Hepatic stellate cell (primary cell): ENCODE measurements at places on chromosomes 7 and 10.
A peak's percentile ranks its signal among the peaks of the same experiment; 100 is the strongest.

- no peak for DNase-seq
Measured at GRCh38 chr7:106061301-106061979, 50.7 kb downstream of the SYPL1 start.

GRCh38 chr7:108118959-108119358 is 11.2 kb downstream of the LAMB4 start:
- DNase-seq: no peak

- no peak for DNase-seq
Measured at GRCh38 chr10:49655099-49655498, 24.4 kb upstream of the C10orf53 start.

DNA sequence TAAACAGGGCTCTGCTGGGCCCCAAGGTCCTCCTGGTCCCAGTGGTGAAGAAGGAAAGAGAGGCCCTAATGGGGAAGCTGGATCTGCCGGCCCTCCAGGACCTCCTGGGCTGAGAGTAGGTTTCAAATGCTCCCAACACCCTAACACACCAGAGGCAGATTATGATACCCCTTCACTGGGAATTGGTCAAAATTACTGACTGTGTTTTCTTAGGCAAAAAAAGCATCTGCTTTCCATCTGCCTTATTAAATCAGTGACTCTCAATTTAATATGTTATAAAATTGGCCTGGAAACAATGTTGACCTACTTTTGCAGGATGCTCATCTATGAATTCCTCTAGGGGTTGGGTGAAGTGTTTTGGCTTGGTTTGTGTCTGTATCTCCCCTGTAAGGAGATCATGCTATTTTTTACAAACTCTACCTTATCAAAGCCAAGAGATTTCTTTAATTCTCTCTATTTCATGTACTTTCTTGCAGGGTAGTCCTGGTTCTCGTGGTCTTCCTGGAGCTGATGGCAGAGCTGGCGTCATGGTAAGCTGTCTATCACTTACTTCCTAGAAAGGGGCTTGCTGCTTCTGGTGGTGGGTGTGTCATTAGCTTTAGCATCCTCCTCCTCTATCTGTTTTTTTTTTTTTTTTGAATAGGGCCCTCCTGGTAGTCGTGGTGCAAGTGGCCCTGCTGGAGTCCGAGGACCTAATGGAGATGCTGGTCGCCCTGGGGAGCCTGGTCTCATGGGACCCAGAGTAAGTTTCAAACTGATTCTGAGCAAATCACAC is 15.9 kb downstream of the COL1A2 start:
- DNase-seq: no peak

GRCh38 chr7:26306790-26307189 is 15.1 kb downstream of the SNX10 start:
- no peak for DNase-seq

- DNase-seq: peak; percentile 85
Measured at GRCh38 chr7:4739528-4739992, 35.9 kb upstream of the AP5Z1 start.

- no peak for DNase-seq
Measured at GRCh38 chr10:7258948-7259523, 151.8 kb downstream of the SFMBT2 start.

- no peak for DNase-seq
Measured at GRCh38 chr7:156475179-156475578, 165.4 kb upstream of the RNF32 start.

DNA sequence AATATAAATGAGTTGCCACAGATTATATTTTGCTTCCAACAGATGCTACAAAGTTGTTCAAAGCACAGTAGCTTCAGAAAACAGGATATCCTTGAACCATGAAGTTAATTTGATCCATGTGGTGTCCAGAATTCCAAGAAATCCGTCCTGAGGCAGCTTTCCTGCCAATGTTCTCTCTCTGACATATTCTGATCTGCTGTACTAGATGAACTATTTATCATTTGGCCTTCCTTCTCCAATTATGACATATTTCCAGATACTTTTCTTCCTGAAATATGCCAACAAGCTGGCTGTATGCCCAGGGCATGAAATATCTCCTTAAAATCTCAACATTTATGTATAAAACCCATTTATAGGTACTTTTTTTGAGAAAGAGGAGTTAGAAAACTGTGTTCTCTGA is 141.1 kb downstream of the SPAG6 start:
- no peak for DNase-seq

GRCh38 chr10:88045096-88045495 is 181.7 kb downstream of the PTEN start:
- DNase-seq: no peak

- DNase-seq: no peak
Measured at GRCh38 chr7:157964521-157964920, 623.1 kb downstream of the PTPRN2 start.

- DNase-seq: peak; percentile 91
Measured at GRCh38 chr7:55477781-55478374, 94.4 kb downstream of the VOPP1 start.

DNA sequence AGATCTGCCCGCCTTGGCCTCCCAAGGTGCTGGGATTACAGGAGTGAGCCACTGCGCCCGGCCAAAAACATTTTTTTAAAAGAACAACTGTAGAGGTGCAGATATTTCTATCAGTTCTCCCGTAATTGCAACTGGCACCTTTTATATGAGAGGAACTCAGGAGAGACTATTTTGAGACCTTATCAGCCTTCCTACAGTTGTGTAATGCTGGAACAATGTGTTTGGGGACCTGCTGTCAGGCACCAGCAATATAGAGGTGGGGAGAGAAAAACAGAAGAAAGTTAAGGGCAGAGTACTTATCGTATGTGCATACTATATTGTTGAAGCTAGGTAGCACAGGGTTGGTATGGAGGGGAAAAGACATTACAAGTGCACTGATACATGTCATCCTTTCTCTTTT is 343.8 kb upstream of the ANKRD30A start:
- DNase-seq: no peak

DNA sequence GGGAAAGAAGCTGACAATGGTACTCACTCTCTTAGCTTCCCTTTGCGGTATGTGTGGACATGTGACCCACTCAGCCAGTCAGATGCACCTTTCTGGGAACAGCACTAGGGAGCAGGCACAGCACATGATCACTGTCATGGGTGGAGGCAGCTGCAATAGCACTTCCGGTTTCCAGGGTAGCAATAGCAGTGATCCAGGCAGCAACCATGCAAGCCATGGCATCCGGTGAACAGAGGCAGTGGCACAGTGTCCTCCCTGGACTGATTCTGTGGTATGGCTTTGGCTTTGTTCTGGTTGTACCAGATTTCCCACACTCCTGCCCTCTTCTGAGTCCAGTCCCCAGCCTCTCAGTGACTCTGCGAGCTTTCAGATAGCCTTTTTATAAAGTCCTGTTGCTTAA is 86.8 kb upstream of the NAMPT start:
- DNase-seq: no peak

GRCh38 chr10:43365001-43365400 is 6.4 kb upstream of the FXYD4 start:
- no peak for DNase-seq

- DNase-seq: no peak
Measured at GRCh38 chr7:4009211-4010060, 672.7 kb upstream of the FOXK1 start.

DNA sequence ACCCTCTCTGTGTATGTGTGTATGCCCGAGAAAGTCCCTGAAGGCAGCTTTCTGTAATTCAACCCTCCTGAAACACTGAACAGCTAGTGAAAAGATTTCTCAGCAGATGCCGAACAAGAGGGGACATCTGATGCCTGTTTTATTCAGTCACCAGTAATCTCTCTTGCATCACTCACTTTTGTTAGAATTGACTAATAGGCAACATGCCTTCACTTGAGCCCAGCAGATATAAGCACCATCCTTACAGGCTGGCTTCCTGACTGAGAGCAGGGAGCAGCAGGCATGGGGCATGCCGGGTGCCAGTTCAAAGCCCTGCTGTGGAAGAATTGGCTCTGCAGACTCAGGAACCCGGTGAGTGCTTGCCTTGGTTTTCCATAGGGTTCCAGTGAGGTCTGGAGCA is at the start of gene ABCA13:
Gene ABCA13, plus strand, starts transcription at position 257 of the 400 bp plus-strand sequence. Its CDS starts 26 bp downstream, at position 283.
- DNase-seq: no peak

DNA sequence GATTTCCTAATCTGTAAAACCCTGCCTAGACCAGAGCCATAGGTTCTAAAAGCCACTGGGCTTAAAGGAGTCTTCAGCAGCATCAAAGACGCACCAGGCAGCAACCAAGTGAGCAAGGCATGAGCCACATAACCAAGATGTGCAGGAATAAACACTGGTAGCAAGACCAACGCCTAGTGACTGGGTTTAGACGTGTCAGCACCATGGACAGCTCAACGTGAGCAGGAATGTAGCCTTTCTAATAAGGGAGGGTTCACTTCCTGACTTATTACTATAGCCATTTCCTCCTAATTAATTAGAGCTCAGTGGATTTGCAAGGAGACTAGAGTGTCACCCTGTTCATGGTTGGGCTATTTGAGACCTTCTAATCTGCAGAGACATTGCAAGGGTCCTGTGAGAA is 223.7 kb downstream of the LHFPL3 start:
- no peak for DNase-seq

DNA sequence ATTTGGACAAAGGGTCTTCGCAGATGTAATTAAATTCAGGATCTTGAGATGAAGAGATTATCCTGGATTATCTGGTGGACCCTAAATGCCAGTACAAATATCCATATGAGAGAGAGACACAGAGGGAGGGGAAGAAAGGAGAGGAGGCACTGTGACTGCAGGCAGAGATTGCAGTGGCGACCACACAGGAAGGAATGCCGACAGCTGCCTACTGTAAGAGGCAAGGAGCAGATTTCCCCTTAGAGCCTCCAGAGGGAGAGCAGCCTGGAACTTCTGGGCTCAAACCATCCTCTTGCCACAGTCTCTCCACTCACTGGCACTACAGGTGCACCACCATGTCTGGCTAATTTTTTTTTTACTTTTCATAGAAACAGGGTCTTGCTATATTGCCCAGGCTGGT is 152.3 kb downstream of the SDK1 start:
- no peak for DNase-seq

GRCh38 chr10:53598914-53599313 is 826.3 kb upstream of the MBL2 start:
- DNase-seq: no peak

- DNase-seq: no peak
Measured at GRCh38 chr7:142030848-142031247, 35.2 kb downstream of the MGAM start.

DNA sequence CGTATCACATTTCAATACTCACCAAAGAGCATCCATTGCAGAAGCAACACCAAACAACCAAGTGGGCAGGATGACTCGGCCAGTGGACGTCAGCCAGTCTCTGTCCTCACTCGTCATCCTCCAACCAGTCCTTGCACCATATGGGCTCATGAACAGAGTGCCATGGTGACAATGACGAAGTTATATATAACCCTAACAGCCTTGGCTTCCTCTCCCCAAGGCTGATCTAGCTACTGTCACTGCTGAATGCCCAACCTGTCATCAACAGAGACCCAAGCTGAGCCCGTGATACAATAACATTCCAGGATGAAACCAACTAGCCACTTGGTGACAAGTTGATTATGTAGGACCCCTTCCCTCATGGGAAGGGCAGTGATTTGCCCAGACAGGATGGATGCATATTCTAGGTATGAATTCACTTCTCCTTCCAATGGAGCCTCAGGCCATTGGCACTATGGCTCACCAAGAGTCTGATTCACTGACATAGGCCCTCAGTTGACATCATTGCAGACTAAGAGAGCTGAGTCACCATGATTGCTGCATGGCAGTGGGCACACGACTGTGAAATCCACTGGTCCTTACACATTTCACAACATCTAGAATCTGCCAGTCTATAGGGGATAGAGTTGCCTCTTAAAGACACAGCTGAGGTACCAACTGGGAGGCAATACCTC is 26.3 kb upstream of the PPIF start:
- peak; percentile 64 for DNase-seq

DNA sequence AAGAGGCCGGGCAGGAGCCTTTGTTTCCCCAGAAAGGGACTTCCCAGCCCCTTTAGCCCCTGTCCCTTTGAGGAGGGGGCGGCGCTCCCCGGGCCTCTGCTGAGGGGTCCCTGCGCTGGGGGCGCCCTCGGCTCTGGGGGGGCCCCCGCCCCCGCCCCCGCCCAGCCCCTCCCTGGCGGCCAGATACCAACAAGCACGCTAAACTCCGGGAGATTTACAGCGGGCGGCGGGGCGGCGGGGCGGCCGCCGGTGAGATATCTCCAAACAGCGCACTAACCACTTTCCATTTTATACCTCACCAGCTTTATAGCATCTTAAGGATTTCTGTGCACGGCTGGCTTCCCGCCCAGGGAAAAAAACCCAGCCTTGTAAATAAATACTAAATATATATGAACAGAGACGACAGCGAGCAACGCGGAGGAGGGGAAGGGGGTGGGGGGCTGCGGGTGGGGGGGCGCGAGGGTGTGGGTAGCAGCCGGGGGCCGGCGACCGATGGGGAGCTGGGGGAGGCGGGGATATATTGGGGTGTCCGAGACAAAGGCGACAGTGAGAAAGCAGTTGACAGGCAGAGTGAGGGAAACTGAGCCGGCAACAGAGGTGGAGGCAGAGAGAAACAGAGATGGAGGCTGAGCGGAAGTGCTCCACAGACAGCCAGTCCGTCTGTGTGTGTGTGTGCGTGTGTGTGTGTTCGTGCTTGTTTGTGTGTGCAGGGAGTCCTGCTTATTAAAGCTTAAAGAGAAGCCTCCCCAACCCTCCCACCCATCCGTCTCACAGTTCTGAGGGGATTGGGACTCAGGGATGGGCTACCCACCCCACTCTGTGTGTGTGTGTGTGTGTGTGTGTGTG is 85.8 kb downstream of the HIF1AN start:
- no peak for DNase-seq

GRCh38 chr10:91567815-91568214 is 65.1 kb downstream of the PPP1R3C start:
- DNase-seq: no peak

DNA sequence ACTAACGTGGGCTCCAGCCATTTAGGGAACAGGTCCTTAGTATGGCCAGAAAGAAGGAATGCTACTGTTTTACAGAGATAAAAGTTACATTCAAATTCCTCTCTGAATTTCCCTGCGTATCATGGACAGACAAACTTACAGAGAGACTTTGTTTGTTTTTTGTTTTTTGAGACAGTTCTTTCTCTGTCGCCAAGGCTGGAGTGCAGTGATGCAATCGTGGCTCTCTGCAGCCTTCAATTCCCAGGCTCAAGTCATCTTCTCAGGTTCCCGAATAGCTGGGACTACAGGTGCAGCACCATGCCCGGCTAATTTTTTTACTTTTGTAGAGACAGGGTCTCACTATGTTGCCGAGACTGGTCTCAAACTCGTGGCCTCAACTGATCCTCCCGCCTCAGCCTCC is 64.5 kb upstream of the MPP7 start:
- DNase-seq: no peak

- no peak for DNase-seq
Measured at GRCh38 chr10:64430690-64431323, 909.6 kb downstream of the REEP3 start.

- no peak for DNase-seq
Measured at GRCh38 chr10:102610441-102610887, 33.8 kb upstream of the TRIM8 start.

- DNase-seq: no peak
Measured at GRCh38 chr7:132647311-132647710, 71.0 kb upstream of the PLXNA4 start.

GRCh38 chr10:32418572-32418971 is 27.4 kb upstream of the CCDC7 start:
- no peak for DNase-seq

- DNase-seq: no peak
Measured at GRCh38 chr7:139127648-139128047, 18.1 kb upstream of the ZC3HAV1 start.
